ENCODE measurements at places on chromosomes 1 and 21.
A peak's percentile ranks its signal among the peaks of the same experiment; 100 is the strongest.

- DNase-seq, result no peak
These were observed 26.6 kb downstream of the BEND5 start for GRCh38 chr1:48750109-48750508.

GRCh38 chr1:17887661-17888371 is 132.7 kb downstream of the ACTL8 start:
- DNase-seq, result no peak

DNA sequence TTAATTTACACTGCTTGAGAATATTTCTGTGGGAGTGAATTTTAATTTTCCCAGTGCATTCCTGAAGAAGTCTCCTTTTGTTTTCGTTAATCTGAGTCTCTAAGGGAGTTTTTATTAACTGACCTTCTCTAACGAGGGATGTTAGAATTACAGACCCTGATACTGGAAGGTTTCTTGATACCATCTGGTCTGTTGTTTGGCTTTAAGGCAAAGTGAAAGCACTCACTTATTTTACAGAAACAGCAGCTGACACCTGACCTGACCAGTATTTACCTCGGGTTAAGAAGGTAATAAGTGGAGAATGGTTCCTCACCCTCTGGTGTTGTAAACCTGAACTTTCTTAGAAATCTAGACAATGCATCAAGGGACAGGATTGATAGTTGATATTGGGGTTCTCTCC is 12.4 kb downstream of the CDC14A start:
- DNase-seq, result no peak

- no peak for DNase-seq
These were observed 13.4 kb downstream of the RRP1 start for GRCh38 chr21:43802713-43803313.

DNA sequence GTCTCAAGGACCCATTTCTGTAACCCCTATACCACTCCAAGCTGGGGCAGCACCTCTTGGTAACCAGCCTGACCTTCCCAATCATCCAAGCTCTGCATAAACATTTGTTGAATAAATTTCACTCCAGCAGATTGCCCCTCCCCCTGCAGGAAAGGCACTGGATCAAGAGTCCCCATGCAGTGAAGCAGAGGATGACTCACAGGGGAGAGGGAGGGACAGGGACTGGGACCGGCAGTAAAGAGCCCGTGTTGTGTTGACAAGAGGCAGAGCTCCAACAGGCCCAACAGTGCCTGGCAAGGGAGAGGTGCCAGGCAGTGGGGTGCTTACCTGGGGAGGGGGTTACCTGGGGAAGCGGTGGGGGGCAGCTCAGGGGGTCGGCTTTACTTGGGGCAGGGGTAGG is 32.3 kb downstream of the SLC9A1 start:
- peak; percentile 63 for DNase-seq

- no peak for DNase-seq
These were observed 1180.7 kb upstream of the B3GALT2 start for GRCh38 chr1:194367121-194367520.

- no peak for DNase-seq
These were observed 131.8 kb downstream of the CTH start for GRCh38 chr1:70542856-70543255.

- no peak for DNase-seq
These were observed 543.5 kb downstream of the OMA1 start for GRCh38 chr1:58003059-58003458.

- no peak for DNase-seq
These were observed 181.6 kb upstream of the ADGRL2 start for GRCh38 chr1:81619156-81619555.

- DNase-seq, result no peak
These were observed 120.5 kb upstream of the HMGB4 start for GRCh38 chr1:33743221-33743998.

GRCh38 chr21:45542667-45543370 is 579 bp upstream of the SLC19A1 start:
- DNase-seq, result no peak

DNA sequence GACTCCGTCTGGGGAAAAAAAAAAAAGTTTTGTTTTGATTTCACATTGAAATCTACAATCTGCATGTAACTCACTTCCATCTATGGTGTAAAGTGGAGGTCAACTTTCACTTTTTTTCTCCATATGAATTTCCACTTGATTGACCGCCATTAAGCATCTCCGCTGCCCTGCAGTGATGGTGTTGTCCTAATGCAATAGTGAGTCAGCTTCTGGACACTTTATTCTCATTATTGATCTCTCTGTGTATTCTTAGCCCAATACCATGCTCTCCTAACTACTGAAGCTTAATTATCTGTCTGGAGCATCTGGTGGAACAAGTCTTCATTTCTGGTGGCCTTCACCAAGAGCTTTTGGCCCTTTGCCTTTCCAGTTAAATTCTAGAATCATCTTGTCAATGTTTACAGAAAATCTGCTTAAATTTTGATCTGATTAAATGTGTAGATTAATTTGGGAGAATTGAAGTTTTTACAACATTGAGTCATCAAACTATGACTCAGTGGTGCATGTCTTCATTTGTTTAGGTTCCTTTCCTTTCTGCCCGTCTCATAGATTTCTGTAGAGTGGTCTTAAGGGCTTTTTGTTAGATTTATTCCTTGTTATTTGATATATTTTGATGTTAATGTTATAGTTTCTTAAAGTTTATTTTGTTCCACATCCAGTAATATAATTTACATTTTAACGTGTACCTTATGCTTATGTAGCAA is 181.5 kb downstream of the PRDM2 start:
- no peak for DNase-seq

DNA sequence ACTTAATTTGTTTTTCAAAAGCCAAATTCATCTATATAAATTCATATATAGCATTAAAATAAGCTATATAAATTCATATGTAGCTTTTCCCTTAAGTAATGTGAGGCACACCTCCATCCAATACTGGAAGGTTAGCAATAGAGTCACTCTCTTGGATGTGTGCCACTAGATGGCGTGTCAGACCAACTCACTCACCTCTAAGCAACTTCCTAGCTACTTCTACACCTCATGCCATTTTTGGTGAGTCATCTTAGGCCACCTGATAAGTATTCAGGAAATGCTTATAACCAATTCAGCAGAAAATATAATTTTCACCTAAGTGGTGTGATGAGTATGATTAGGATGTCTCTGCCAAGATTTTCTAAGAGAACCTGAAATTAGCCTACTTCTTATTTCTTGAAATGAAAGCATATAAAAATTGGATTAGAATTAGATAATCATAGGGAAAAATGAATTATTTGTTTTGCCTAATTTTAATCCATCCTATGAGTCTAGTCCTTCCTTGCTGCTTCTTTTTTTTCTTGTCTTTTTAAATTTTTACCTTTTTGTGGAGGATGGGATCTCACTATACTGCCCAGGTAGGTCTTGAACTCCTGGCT is 34.4 kb upstream of the TADA1 start:
- peak; percentile 84 for DNase-seq

DNA sequence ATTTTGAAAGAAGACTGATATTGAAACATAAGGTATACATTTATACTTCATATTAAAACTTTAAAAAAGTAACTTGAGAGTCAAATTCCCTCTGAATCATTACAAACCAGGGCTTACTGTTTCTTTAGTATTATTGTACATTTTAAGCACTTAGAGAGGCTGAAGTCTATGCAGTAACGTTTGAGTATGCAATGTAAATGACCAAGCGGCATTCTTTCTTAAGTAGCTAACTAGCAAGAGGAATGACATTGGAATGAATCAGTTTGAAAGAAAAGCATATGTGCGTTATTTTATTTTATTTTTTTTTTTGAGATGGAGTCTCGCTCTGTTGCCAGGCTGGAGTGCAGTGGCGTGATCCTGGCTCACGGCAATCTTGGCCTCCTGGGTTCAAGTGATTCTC is 24.3 kb downstream of the WNT2B start:
- DNase-seq, result no peak

DNA sequence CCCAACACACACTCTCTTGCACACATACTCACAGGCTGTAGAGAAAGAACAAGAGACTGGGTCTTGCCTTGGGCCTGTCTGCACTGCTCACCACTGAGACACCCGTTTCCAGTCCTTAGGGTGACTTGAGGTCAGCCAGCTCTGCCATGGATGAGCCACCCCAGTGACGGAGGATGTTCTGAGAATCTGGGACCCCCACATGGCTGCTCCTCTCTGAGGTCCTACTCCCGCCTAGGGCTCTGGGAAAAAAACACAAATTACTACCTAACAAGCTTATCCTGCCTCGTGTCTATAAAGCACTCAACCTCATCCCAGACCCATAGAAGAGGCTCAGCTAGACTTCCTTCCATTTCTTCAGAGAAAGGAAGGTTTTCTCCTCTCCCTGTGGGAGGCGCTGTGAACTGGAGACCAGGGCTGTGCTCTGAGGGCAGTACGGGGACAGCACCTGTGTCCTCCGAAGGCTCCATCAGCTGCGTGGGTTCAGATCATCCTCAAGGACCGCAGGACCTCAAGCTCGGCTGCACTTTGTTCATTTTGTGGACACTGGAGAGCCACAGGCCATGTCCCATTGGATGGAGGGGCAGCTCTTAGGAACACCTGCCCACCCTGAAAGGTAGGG is 4.3 kb upstream of the CLEC20A start:
- no peak for DNase-seq

- no peak for DNase-seq
These were observed 395.6 kb upstream of the PBX1 start for GRCh38 chr1:164163289-164163849.

GRCh38 chr1:101312147-101312546 is 75.3 kb downstream of the S1PR1 start:
- DNase-seq, result no peak

- no peak for DNase-seq
These were observed 4.9 kb downstream of the LBR start for GRCh38 chr1:225422795-225423517.

DNA sequence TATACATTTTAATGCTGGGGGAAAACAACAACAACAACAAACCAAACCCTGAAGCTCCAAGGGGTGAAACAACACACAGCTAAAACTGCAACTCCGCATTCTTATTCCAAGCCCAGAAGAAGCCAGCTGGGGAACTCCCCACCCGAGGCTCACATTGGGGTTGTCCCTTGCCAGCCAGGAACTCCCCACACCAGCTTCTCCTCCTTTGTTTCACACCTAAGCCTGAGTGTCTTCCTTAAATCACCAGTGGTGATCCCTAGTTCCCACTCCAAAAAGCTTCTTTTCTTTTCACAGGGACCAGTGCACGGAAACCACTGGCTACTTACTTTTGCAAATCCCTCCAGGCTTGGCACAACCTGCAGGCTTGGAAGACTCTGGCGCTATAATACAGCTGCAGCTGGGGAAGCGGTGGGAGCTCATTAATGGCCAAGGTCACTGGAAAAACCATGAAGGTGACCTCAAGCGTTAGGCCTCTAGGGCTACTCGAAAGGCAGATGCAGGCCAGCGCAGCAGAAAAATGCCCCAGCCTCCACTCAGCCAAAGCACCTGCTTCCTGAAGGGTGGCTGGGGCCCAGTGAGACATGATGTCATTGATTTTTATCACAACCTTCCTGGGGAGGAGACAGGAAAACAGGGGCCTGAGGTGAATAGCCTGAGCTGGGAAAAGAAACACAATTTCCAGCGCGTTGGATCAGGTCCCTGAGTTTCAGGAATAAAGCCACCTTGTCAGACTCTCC is 40.1 kb downstream of the TLR5 start:
- DNase-seq, result peak; percentile 97

- DNase-seq, result no peak
These were observed 18.8 kb upstream of the PHLDA3 start for GRCh38 chr1:201487742-201488141.

GRCh38 chr1:154802982-154803920 is 66.8 kb downstream of the KCNN3 start:
- DNase-seq, result peak; percentile 62

DNA sequence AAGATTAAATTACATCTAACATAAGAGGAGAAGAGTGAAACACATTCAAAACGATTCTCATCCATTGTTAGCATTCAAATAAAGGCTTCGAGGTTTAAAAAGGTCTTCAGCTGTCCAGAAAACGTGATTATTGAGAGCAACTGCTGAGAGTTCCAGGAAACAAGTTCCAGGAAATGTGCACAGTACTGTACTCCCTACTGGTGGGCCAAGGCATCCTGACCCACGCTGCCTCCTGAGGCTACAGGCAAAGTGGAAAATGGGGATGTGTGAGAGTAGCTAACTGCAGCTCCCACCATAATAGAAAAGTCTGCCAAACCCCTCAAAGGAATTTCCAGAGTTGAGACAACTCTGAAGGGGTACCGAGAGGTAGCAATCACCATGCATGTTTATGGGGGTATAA is 2.0 kb downstream of the VAV3 start:
- no peak for DNase-seq

All from SHP77 (cell line).